ENCODE measurements at places on chromosomes 3 and 15.

- no peak for DNase-seq
Observed at GRCh38 chr3:133535971-133536881, 37.3 kb upstream of the CDV3 start.

DNA sequence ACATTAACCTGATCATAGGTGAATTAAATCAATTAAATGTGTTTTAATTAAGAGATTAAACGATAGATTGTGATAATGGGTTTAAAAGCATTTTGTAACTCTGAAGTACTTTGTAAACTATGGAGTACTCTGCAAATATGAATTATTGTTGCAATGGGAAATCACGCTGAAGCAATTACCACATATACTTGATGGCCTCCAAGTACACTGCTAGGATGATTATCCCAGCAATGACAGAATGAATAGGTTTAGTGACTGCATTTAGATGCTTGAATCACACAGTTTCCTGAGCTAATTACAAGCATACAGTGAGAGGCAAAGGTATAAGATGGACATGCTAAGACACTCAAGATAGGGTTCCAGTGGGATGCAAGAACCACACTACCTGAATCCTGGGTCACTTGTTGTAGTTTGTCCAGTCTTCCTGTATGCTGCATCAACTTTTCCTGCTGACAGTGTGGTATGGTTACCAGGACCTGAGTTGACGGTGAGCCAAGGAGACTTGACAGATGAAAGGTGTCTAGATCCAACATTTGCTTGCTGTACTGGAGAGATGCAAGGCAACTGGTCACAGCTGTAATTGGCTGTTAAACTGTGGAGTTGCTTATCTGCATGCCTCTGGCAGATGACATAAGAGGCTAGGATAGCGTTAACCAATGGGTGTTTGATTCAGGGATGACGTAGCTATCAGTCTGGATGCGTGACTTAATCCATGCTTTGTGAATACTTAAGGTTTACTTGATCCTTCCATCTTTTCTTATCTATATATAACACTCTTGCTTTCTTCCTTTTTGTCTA is 38.0 kb downstream of the RNF13 start:
- DNase-seq = no peak

GRCh38 chr3:151467069-151467468 is 6.2 kb upstream of the IGSF10 start:
- peak; percentile 37 for DNase-seq

- DNase-seq = no peak
Observed at GRCh38 chr3:16171825-16172224, 2.7 kb upstream of the GALNT15 start.

DNA sequence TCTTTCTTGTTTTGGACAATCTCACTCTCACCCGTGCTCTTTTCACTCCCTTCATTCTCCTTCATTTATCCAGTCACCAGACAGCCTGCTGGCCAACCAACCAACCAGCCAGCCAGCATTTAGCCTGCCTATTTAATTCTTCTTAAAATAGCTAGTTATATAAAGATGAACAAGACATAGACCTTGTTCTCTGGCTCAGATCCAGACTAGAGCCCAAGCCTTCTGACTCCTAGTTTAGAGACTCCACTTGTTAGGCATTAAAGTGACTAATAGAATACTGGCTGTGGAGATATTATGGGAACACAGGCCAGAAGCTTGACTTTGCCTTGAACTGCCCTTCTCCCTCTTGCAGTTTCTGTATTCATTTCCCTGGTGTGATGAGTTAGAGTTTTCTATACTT is 215.3 kb upstream of the THRB start:
- DNase-seq = no peak

- no peak for DNase-seq
Observed at GRCh38 chr15:100986158-100986896, 67.2 kb downstream of the LRRK1 start.

- no peak for DNase-seq
Observed at GRCh38 chr15:89125088-89125826, 37.0 kb downstream of the ABHD2 start.

GRCh38 chr15:27061739-27062138 is 90.8 kb downstream of the GABRG3 start:
- DNase-seq = no peak

DNA sequence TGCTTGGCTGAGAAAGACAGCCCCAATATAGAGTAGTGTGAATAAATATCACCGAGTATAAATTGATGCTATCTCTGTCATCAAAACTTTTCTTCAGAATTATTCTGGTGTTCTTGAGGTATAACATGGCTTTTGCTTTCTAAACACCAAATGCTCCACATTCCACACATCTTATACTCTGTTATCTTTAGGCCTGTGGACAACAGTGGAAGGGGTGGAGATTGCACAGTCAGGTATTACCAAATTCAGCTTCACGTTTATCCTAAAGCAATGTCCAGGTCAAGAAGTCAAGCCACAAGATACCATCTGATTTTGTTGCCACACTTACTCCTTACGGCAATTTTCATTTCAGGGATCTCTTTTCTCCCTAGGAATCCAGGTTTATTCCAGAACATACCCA is 394.8 kb downstream of the SI start:
- DNase-seq = no peak

DNA sequence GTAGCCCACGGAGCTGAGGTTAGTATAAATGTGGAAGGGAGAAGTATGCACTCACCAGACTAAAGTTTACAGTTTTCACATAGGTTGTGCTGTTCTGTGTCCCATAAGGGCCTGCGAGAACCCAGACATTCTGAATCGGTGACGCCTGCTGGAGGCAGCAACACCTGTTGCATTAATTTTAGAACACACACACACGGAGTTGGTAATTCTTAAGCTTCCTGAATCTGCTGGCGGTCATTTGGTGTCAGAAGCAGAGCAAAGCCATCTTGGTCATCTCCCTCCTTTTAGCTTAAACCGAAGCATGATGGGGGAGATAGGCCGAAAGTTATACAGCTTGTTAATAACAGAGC is 41.1 kb upstream of the AP3B2 start:
- DNase-seq = no peak

DNA sequence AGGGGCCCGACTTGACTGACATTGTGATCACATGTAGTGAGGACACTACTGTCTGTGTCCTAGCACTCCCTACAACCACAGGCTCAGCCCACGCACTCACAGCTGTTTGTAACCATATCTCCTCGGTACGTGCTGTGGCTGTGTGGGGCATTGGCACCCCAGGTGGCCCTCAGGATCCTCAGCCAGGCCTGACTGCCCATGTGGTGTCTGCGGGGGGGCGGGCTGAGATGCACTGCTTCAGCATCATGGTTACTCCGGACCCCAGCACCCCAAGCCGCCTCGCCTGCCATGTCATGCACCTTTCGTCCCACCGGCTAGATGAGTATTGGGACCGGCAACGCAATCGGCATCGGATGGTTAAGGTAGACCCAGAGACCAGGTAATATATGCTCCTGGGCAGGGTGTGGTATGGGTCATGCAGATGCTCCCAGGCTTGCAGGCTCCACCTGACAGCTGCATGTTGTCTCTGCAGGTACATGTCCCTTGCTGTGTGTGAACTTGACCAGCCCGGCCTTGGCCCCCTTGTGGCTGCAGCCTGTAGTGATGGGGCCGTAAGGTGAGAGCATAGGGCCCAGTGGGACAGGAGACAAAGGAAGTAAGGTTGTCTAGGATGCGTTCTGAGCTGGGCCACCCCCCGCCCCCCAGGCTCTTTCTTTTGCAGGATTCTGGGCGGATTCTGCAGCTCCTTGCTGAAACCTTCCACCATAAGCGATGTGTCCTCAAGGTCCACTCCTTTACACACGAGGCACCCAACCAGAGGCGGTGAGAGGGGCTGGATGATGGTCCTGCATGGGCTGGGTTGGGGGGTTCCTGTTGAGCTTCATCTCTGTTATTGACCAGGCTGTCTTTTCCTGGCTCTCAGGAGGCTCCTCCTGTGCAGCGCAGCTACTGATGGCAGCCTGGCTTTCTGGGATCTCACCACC is 4.4 kb downstream of the DALRD3 start:
- no peak for DNase-seq
